ENCODE measurements at places on chromosomes 5 and 9.
A peak's percentile ranks its signal among the peaks of the same experiment; 100 is the strongest.

DNA sequence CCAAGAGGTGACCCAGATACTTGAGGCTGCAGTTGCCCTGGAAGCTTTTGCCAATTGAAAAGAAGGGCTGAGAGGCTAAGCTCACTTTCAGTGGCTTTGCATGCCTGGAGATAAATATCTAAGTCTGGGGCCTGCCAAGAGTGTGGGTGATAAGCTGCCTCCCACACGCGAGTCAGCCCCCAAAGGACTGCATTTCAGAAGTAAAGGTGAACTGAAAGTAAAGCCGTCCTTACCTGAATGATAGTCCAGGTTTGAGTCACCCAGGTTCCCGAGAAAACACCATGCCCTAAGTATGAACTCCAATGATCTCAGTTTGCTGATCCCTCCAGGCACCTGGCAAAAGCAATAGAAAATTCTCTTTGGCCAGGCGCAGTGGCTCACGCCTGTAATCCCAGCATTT, 22.5 kb upstream of the N4BP3 start:
- DNase-seq = no peak

- no peak for DNase-seq
Observed at GRCh38 chr5:122140900-122141299, 11.6 kb downstream of the ZNF474 start.

DNA sequence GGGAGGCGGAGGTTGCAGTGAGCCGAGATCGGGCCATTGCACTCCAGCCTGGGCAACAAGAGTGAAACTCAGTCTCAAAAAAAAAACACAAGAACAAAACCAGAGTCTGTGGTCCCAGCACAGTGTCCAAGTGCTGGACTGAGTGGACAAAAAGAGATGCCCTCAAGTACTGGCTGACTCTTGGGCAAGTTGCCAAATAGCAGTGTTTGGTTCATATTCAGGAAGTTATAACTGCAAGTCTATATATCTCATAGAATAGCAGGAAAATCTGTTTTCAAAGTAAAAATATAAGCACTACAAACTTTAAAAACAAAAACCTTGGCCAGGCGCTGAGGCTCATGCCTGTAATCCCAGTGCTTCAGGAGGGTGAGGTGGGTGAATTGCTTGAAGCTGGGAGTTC, 7.3 kb downstream of the HABP4 start:
- DNase-seq = no peak

DNA sequence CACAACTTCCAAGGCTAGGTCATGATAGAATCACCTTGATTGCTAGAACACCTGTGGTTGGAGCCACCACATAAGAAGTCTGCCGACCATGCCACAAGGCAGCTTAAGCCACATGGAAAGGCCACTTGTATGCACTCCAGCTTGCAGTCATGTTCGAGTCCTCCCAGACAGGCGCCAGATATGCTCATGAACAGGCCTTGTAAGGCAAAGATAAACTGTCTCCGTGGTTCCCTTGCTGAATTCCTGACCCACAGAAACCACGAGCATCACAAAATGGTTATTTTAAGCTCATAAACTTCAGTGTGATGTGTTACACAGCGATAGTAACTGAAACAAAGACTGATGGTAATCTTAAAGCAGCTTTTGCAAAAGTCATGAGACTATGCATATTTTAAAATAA, 188.4 kb upstream of the DAPK1 start:
- DNase-seq = no peak

GRCh38 chr5:103624035-103624480, 61.5 kb upstream of the NUDT12 start:
- no peak for DNase-seq

DNA sequence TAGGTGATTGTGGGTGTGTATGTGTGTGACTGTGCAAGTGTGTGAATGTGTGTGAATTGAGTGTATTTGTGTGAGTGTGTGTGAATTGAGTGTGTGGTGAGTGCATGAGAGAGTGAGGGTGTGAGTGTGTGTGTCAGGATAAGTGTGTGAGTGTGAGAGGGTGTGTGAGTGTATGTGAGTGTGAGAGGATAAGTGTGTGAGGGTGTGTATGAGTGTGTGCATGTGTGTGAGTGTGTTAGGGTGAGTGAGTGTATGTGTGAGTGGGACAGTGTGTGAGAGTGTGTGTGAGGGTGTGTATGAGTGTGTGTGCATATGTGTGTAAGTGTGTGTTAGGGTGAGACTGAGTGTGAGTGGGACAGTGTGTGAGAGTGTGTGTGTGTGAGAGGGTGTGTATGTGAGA, 21.7 kb downstream of the GPRIN1 start:
- DNase-seq = no peak

DNA sequence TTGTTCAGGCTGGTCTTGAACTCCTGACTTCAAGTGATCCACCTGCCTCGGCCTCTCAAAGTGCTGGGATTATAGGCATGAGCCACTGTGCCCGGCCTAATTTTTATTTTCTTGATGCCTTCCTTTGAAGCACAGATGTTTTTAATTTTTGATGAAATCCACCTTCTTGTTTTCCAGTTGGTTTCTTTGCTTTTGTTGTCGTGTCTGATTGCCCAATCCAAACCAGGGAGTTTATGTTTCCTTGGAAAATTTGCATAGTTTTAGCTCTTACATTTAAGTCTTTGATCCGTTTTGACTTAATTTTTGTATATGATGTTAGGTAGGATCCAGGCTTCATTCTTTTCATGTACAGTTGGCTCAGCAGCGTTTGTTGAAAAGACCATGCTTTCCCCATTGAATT, 15.2 kb downstream of the EHMT1 start:
- peak; percentile 1 for DNase-seq

GRCh38 chr9:109781541-109782197, 1.7 kb downstream of the PALM2AKAP2 start:
- DNase-seq = no peak

DNA sequence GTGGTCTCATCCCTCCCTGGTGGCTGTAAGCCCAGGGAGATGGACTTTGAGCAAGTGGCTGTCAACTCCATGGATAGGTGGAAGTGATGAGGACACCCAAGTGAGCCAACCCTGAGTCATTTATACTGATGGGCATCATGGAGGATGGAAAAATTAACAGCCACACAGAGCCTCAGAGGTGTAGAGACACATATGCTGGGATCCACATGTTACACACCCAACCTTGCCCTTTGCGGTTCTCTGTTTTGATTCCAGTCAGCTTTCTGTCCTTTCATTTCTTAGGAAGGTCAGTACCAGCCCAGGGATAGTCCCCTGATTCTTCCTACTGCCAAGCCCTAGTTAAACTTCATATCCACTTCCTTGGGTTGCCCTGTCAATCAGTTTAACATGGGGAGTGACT, 51.9 kb downstream of the PSAT1 start:
- DNase-seq = no peak

- DNase-seq = no peak
Observed at GRCh38 chr5:83723031-83723430, 2.4 kb upstream of the HAPLN1 start.

- no peak for DNase-seq
Observed at GRCh38 chr9:959914-960313, 16.5 kb upstream of the DMRT3 start.

DNA sequence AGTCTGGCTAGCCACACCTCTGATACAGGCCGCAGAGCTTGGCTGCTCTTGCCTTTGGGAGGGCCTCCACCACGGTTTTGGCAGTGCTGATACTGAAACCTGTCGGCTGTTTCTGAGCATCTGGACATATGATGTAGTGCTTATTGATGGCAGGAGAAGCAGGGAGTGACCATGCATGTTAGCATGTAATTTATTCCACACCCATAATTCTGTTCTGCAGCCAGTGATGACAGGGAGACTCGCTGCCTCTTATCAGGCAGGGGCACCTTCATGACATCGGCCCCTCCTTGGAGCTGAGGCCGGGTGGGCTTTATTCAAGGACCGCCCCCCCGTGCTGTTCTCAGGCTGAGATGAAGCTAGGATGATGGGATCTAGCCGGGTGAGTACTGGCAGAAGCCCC, 49.0 kb downstream of the OLFM1 start:
- DNase-seq = no peak

GRCh38 chr5:149488645-149489306, 62.5 kb downstream of the CSNK1A1 start:
- peak; percentile 65 for DNase-seq

DNA sequence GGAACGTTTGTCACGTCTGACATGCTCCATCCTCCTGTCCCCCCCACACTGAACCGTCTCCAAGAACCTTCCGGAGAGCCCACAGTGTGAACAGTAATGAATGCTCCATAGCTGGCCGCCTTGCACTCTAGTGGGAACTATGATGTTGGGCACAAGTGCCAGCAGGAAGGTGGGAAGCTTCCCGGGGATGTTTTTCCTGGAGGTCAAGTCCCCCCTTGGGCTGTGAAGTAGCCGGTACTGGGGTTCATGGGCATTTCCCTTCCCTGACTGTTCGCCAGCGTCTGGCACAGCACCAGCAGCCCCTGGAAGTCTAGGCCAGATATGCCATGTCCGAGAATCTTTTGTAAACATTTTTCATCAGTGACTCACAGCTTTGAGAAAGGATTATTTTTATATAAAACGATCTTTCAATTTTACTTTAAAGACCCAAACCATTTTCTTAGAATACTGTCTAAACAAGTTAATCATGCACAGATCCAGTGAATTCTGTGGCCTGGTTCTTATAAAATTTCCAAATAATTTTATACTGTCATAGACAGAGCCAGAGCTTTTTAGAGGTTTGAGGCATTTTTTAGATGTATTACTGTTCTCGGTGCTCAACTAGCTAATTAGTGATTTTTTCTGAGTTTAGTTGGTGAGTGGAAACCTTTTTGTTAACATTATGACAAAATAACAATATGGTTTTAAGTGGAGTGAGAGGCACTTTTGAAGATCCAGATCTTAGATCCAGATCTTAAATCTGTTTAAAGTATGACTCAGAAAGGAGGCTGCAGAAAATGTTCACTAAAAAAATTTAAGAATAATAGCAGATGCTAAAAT, 11.6 kb downstream of the ABL1 start:
- DNase-seq = no peak

DNA sequence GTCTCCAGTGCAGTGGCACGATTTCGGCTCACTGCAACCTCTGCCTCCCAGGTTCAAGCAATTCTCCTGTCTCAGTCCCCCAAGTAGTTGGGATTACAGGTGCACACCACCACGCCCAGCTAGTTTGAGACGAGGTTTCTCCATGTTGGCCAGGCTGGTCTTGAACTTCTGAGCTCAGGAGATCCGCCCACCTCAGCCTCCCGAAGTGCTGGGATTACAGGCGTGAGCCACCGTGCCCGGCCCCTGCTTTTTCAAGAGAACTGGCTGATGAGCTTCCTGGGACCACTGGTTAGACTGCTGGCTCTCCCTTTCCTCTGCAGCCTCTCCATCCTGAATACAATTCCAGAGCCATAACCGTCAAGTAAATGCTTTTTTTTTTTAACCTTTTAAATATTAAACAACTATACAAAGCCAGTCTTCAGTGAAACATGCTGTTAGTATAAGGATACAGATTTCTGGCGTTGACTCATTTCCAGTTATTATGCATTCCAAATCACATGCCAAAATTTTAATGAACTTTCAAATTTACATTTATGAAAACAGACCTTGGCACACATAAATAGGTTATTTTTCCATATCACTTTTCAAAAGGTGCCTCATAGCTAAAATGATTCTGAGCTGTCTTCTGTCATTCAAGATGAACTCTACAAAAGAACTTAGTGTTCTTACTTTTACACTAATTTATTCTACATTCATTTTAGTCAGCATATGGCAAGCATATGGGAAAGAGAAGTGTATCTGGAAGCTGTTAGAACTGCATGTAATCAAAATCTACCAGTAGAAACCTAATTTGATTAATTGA, 116.0 kb downstream of the MLLT3 start:
- DNase-seq = no peak

GRCh38 chr5:154780128-154780527, 25.0 kb downstream of the LARP1 start:
- no peak for DNase-seq

DNA sequence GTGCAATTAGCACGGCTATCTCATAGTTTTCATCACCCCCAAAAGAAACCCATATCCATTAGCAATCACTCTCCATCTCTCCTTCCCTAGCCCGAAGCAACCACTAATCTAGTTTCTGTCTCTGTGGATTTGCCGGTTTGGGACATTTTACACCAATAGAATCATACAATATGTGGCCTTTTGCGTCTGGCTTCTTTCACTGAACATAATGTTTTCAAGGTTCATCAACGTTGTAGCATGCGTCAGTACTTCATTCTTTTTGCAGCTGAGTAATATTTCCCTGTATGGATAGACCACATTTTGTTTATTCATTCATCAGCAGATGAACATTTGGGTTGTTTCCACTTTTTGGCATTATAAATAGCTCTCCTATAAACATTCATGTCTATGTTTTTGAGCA, 75.4 kb upstream of the TBC1D2 start:
- no peak for DNase-seq

DNA sequence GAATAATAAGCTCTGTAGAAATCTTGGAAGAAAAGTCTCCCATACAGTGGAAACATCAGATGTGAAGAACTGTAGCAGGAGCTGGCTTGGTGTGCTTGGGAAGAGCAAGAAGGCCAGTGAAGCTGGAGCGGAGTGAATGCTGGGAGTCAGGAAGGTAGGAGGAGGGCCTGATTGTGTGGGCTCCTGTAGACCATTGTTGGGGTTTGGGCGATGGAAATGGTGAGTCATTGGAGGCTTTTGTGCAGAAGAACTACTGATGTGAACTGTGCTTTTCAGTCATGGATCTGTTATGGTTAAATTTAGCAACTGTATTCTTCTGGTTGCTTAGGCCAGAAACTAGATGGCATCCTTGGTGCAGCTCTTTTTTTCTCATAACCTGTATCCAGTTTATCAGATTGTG, 2.3 kb downstream of the ICE1 start:
- DNase-seq = no peak
